Activated T-cell treated with anti-CD3 and anti-CD28 coated beads, Interleukin-2, amount 50 U/mL, for 4 hours (primary cell): ENCODE measurements at places on chromosomes 3 and 15. TPM values are rescaled to one million over a fixed set of nuclear protein-coding genes. Genes with fewer than 3 reads are reported as not detected.

- no peak for DNase-seq
Observed at GRCh38 chr3:155504682-155505081, 211.2 kb upstream of the STRIT1 start.

GRCh38 chr3:171788546-171789351 is 21.5 kb downstream of the PLD1 start:
- DNase-seq: no peak

- no peak for DNase-seq
Observed at GRCh38 chr15:76235186-76235826, 76.0 kb downstream of the ETFA start.

Gene CADPS
- not detected for total RNA-seq

Gene HSPBAP1
- 8.8 TPM for total RNA-seq

DNA sequence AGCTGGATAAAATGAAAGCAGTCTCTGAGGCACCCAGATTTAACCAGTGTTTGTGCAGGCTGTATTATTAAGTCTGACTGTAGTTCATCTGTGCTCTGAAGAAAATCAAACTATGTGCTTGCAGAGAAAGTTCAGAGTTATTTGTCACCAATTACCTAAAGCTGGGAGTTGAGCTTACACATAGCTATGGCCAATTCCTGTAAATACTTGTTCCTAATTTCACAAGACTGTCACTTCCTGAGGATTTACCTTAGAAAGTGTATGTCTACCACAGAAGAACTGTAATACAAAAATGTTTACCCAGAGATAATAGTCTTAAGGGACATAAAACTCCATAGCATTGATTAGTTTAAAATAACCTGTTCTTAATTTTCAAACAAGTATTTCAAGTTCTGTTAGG is 628.4 kb upstream of the TGFBR2 start:
- DNase-seq: no peak

Gene C15orf62
- 0.25 TPM for total RNA-seq

- DNase-seq: no peak
Observed at GRCh38 chr3:157816896-157817295, 289.3 kb downstream of the SHOX2 start.
